ENCODE measurements at places on chromosomes 4 and X.

GRCh38 chr4:59837751-59838150 lies 1362.4 kb upstream of the ADGRL3 start:
- no peak for DNase-seq

DNA sequence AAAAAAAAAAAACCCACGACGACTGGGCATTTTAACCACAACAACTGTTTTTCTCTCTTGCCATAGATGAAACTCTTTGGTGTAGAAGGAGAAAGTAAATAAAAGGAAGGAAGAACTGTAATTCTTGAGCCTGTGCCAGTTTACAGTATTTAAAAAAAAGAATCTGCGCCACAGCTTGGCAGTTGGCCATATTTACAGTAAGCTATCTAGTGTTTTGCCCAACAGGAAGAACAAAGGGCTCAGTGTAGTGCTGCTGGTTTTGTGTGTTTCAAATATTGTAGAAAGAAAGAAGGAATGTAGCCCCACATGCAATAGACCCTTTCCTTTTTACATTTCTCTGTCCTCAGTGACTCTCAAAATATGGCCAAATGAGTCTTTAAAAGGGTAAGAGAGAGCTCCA lies 66.1 kb downstream of the NR3C2 start:
- DNase-seq, result no peak

- DNase-seq, result no peak
Measured at GRCh38 chr4:132493476-132493875, 655.6 kb upstream of the PCDH10 start.

DNA sequence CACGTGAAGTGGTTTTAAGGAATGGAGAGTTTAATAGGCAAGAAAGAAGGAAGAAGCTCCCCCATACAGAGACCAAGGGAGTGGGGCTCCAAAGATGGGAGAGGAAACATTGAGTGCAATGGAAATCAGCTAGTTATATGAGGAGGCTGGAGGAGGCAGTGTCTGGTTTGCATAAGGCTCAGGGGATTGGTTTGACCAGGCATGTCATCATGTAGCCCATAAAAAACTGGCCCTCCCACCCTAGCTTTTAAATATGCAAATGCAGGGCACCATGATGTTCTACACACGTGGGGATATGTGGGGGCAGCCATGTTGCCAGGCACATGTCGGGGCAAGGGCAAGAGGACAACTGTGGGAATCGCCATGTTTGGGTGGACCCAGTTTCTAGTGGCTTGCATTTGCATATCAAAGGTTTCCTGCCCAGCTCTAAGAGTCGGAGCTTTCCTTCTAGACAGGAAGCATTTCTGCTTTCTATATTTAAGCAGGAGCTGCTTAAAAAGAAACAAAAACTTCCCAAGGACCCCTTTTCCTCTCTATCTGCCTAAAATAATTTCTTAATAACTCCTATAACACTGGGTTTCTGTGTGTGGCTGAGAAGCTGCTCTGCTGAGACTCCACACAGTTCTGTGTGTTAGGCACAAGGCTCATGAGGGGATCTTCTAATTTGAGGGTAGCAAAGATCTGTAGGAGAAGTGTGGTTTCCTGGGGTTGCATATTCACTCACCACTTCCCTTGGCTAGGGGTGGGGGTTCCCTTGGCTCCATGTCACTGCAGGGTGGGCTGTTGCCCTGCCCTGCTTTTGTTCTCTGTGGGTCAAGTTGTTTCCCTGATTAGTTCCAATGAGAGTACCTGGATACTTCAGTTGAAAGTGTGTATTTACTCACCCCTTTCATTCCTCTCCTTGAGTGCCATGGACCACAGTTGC lies 113.5 kb downstream of the VSIG4 start:
- peak; percentile 25 for DNase-seq

DNA sequence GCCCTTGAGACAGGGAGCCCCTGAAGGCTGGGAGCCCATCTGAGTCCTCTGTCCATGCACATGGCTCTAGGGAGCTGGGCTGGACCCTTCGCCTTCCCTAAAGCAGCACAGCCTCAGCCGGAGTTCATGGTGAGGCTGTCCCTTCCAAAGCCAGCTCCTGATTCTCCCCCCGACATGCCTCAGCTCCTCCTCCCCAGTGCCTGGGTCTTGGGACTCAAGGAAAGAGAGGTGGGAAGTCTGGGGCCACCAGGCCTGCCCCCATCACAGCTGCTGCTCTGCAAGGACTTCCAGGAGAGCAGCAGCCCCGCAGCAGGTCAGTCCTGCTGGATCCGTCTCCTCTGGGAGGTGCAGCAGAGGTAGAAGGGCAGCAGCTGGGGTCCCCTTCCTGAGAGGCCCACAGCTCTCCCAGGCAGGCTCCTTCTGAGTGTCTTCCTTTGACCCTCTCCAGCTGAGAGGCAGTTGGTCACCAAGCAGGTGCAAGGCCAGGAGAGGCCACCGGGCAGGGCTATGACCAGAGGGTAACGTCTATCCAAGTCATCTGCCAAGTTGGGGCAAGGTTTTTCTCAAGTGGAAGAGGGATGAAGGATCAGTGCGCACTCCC lies 90.5 kb downstream of the ADRA2C start:
- DNase-seq, result no peak
